HL-60 (cell line): ENCODE measurements at places on chromosomes 6 and 20.

GRCh38 chr6:77463308-77463860 is at the start of gene HTR1B:
Gene HTR1B (minus strand): TSS chr6:77463491. CDS start chr6:77463403, 88 bp downstream.
- no peak for DNase-seq

DNA sequence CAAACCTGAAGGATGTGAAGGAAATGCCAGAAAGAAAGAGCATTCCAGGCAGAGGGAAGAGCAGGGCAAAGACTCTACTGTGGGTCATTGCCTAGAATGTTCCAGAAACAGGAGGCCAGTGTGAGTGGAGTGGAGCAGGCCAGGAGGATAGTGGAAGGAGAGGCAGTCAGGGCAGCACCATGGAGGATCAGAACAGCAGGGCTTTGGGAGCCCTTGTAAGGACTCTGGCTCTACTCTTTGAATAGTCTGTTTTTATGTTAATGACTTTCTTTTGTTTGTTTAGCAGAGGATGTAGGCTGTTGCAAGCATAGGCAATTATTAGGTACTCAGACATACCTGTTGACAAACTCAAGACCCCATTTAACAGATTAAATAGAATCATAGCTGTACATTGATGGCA is 23.6 kb upstream of the FBXL4 start:
- DNase-seq: no peak

- no peak for DNase-seq
Observed at GRCh38 chr20:23445596-23446217, 6.2 kb downstream of the CSTL1 start.

- no peak for DNase-seq
Observed at GRCh38 chr6:39050453-39051112, 2.0 kb downstream of the GLP1R start.

DNA sequence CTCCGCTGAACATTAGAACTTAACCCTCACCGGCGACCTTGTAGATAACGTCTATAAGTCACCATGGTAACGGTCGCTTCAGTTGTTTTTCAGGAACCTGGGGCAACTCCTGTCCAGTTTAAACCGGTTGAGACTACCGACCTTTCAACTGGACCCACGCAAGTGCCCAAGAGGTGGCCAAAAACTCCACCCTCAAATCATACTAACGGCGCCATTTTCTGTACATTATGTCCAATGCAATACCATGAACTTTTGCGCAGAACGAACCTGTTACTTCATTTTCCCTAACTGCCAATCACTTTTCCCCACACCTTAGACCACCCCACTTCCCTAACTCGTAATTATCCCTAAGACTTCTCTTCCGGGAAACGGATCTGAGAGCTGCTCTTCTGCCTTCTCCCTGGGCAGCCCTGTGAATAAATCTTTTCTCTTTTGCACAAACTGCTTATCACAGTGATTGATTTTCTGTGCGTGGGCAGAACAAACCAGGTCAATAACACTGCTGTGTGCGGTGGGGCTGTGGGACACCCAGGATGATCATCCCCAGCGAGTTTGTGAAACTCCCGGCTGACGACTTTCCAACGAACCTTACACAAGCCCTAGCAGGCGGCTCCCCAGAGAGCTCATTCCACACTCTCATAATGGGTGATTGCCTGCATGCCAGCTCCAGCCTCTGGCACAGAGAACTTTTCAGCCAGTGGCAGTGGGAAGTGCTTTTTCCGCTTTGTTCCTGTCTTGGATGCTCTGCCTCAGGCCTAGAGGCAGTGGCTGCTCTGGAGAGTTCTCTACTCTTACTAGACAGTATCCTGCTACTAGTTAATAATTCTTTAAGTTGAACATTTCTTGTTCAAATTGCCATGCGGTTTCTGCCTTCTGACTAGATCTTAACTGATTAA is 28.6 kb downstream of the GPX5 start:
- no peak for DNase-seq
